AG08396 (cell line): ENCODE measurements at places on chromosomes 4 and X.

- DNase-seq: no peak
These were observed 951 bp upstream of the ZNF518B start for GRCh38 chr4:10458177-10458576.

GRCh38 chr4:147407261-147408045, 73.4 kb upstream of the EDNRA start:
- DNase-seq: no peak

DNA sequence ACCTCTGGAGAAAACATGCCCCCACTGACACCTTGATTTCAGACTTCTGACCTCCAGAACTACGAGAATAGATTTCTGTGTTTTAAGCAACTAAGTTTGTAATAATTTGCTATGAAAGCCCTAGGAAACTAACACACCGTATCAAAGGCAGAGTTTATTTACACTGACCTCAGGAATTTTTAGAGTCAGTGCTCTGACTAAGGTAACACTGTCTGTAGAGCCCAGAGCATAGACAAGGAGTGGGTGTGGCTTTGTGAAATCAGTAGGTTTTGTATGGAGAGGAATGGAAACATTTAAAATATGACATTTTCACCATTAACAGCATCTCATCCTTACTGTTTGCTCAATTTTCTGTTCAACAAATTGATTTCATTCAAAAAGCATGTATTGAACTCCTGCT, 764.4 kb upstream of the PCDH10 start:
- DNase-seq: no peak

DNA sequence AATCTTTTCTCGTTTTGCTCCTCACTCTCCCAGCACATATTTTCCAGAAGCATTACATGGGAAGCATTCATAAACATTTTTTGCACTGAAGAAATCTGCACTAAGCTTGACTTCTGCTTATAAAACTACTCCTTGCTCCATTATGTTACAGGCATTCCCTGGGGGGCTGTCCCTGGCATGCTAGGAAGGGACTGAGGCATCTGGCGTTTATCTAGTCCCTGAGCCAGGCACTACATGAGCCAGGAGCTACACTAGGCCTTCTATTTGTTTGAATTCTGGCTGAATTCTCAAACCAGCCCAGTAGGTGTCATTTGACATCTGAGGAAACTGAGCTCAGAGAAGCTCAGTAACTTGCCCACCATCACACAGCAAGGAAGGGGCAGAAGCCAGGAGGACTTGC, 43.3 kb downstream of the NHSL2 start:
- no peak for DNase-seq

DNA sequence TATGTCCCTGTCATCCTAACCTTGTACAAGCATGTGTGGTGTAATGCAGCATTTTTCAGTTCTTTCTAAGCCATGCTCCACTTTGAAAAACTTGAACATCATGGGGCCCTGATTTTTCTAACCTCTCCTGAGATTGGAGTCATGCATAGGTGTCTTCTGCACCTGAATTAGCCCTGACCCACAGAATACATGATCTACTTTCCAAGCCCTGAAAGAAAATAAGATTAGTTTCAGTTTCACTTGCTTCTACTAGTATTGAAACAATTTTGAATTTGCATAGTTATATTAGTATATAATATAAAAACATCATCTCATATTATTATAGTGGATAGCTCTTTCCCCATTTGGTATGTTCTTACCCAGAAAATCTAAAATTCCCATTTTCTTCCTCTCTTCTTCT, 178.2 kb downstream of the HS3ST1 start:
- DNase-seq: no peak

DNA sequence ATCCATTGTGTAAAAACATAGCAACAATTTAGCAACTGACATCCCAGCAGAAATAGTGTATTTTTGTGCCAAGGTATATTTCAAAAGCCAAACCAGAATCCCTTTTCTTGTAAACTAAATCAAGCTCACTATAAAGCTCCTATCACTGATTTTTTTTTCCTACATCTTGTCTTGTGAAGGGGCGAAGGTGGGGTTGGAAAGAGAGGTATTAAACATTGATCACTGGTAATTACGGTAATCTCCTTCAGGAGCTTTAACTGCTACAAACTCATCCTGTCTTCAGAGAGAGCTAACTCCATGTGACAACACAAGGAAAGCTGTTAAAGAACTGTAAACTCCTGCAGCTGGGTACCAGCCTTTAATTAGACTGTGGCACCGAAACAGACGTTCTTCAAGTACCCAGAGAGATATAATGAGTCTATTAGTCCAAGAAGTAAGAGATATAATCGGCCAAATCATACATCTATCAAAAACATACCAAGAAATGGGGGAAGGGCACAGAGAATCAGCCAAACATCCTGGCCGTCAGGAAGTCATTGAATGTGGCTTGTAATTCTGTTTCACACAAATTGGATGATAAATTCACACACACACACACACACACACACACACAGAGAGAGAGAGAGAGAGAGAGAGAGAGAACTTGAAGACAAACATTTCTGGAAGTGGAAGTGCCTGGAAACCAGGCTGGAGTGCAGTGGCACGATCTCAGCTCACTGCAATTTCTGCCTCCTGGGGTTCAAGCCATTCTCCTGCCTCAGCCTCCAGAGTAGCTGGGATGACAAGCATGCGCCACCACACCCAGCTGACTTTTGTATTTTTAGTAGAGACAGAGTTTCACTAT, 111.9 kb upstream of the PPARGC1A start:
- no peak for DNase-seq

GRCh38 chr4:10684631-10685030, at the start of gene CLNK:
Gene CLNK, minus strand, starts transcription at chr4:10684768. Its CDS starts 16,899 bp downstream, at chr4:10667869.
- DNase-seq: no peak

DNA sequence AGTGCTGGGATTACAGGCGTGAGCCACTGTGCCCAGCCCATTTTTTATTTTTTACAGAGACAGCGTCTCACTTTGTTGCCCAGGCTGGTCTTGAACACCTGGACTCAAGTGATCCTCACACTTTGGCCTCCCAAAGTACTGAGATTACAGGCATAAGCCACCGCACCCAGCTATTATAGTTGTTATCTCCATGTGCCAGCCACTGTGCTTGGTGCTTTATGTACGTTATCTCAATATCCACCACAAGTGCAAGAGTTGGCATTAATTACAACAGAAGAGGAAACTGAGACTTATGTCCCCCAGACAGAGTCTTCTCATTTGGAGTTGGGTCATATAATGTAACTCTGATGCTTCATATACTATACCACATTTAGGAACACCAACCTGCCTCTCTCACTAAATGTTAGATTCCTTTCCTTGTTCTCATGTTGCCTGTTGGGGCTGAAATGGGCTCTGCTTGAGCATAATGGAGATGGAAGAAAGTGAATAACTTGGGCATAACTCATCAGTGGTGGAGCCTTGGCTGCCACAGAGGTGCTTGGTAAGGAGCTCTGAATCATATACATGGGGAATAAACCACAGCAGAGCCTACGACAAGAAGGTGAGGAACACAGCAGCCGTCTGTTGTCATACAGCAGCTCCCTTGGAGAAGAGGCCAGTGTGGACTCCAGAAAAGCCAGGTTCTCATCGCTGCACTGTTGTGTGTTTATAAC, 84.3 kb downstream of the SPRY1 start:
- peak; percentile 51 for DNase-seq

DNA sequence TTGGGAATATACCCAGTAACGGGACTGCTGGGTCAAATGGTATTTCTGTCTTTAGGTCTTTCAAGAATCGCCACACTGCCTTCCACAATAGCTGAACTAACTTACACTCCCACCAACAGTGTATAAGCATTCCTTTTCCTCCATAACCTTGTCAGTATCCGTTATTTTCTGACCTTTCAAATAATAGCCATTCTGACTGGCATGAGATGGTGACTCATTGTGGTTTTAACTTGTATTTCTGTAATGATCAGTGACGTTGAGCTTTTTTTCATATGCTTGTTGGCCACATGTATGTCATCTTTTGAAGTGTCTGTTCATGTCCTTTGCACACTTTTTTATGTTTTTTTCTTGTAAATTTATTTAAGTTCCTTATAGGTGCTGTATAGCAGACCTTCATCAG, 81.2 kb downstream of the ADAM29 start:
- DNase-seq: no peak

DNA sequence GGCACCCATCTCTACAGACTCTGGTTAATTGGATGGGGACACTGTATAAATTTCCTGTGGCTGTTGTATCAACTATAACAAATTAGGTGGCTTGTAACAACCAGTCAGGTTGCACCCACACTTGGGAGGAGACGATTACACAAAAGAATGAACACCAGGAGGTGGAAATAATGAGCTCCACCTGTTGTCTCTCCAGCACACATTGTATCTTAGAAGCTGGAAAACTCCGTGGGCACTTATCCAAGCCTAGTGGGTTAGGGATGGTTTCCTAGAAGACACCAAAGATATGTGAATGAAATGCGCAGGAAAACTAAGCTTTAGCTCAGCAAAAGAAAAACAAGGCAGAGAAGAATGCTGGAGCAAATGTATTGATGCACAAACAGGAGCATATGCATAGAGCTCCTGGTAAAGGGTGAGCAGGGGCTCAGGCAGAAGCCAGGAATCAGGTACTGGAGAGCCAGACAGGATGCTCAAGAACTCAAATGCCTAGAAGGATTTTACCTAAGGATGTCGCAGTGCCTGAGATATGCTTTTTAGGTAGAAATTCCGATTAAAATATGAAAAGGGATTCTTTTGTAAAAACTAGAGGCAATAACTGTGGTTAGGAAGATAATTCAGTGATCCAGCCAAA, 111.7 kb downstream of the GALNTL6 start:
- no peak for DNase-seq

DNA sequence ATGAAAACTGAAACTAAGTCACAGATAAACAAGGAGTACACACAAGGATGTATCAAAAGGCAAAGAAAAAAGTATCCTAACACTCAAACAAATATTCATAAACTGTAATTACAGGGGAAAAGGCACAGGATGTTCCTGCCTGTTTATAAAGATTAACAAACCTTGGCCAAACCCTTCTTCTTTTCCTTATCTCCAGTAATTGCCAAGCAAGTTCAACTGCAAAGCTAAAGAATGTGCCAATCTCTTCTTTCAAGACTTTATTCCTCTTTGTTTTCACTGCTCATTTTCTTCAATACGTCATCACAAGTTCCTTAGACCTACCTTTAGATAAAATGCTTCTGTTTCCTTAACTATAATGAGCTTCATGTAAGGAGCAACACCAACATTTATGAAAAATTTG, 171.2 kb downstream of the AMELX start:
- DNase-seq: no peak

GRCh38 chr4:102692474-102692873, 68.3 kb downstream of the MANBA start:
- no peak for DNase-seq

- peak; percentile 28 for DNase-seq
These were observed 10.7 kb downstream of the SGMS2 start for GRCh38 chr4:107835406-107835805.

DNA sequence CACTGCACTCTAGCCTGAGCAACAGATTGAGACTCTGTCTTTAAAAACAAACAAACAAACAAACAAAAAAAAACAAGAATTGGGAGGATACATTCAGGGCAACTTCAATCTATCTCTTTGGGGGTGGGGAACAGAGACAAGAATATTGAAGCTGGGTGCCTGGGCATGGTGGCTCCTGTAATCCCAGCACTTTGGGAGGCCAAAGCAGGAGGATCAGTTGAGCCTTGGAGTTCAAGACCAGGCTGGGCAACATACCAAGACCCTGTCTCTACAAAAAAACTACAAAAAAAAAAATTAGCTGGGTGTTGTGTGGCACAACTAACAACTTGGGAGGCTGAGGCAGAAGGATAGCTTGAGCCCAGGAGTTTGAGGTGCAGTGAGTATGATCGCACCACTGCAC, 1.2 kb downstream of the LETM1 start:
- no peak for DNase-seq

GRCh38 chr4:104206784-104207183, 287.9 kb downstream of the CXXC4 start:
- DNase-seq: no peak

GRCh38 chr4:119834906-119835612, 206.5 kb upstream of the PDE5A start:
- no peak for DNase-seq

DNA sequence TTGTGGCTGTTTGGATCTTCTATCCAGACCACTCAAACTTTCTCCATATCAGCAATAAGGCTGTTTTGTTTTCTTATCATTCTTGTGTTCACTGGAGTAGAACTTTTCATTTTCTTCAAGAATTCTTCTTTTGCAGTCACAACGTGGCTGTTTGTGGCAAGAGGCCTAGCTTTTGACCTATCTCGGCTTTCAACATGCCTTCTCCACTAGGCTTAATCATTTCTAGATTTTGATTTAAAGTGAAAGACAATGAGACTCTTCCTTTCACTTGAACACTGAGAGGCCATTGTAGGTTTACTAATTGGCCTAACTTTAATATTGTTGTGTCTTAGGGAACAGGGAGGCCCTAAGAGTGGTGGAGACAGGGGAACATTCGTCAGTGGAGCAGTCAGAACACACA, 19.1 kb downstream of the FGF2 start:
- no peak for DNase-seq

GRCh38 chr4:5836943-5837342, 55.9 kb downstream of the CRMP1 start:
- DNase-seq: no peak

- DNase-seq: peak; percentile 16
These were observed 73.6 kb downstream of the SNX25 start for GRCh38 chr4:185282968-185283367.

DNA sequence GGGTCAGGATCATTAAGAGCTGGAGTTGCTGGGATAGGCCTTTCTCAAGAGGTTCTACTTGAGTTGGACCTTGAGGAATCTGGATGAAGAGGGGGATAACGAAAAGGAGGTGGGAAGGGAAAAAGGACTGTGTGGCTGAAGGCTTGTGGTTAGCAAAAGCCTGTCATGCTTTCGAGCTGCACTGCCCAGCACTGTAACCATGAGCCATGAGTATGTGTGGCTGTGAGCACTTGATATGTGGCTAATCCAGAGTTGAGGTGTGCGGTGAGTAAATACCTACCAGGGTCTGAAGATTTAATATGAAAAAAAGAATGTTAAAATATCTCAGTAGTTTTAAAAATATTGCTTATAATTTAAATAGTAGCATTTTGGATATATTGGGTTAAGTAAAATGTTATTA, 11.4 kb downstream of the TMEM165 start:
- DNase-seq: no peak

DNA sequence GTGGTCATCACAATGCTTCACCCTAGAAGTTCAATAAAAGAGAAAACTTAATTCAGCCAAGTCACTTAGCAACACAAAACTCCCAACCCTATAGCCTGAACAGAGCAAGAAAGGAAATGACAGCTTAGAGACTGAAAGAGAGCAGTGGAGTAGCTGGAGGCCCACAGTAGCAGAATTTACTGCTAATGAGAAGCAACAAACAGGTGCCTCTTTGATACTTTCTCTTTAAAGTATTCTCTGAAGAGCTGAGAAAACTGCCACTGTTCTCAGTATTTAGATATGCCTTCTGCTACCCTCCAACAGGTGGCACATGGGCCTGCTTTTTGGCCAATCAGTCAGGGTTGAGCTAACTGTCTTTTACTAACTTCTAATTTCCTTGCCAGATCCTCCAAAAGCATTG, 240.0 kb downstream of the GPC3 start:
- DNase-seq: no peak
